ENCODE measurements at places on chromosomes 4 and X. TPM values are rescaled to one million over a fixed set of nuclear protein-coding genes. Genes with fewer than 3 reads are reported as not detected.

AGTR2 gene
- 0.66 TPM for total RNA-seq

- no peak for DNase-seq
These were observed 8.4 kb upstream of the PRDM8 start for GRCh38 chr4:80188801-80189458.

GRCh38 chrX:153441296-153441695 is 4.6 kb downstream of the TREX2 start:
- peak; percentile 9 for DNase-seq

DNA sequence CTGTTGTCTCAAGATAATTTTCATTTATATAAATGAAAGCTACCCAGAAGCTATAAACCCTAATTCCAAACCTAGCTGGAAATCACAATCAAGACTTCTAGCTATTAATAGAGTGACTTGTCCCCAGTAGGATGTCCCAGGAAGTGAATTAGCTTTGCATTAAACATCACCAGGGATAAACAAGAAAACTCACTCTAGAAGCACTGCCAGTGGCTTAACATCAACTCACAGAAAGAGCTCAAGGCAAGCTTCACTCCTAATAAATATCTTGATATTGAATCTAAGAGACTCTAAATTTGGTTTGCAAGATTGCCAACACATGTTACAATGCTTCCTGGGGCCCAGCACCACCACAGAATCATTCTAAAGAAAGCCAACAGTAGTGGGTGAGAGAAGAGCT is 468.7 kb upstream of the FAM241A start:
- DNase-seq = no peak

ZFP92 gene
- total RNA-seq = 0.99 TPM

GRCh38 chr4:150106886-150107285 is 28.6 kb downstream of the DCLK2 start:
- no peak for DNase-seq

- no peak for DNase-seq
These were observed 106.1 kb downstream of the ARAP2 start for GRCh38 chr4:36138220-36138619.

- no peak for DNase-seq
These were observed 49.9 kb upstream of the SLC4A4 start for GRCh38 chr4:71288875-71289274.

SAT1 gene
- 269 TPM for total RNA-seq

- no peak for DNase-seq
These were observed 11.8 kb upstream of the SH3RF1 start for GRCh38 chr4:169282429-169283113.

DNA sequence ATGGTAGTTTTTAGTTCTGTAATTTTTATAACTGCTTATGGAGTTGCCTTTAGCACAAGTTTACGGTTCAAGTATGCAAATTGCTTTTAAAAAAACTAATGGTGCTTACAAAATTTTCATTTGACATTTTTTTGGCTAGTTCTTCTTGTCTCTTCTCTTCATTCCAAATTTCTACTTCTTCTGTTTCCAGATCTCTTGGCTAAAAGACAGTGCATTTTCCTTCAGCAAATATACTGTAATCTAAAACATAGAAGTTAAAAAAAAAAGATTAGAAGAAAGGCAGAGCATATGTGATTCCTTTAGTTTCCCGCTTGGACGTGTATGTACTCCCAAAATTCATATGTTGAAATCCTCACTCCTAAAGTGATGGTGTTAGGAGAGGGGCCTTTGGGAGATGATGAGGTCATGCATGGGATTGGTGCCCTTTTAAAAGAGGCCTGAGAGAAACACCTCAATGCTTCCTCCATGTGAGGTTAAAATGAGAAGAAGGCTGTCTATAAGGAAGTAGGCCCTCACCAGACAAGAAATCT is 132.1 kb upstream of the NPY2R start:
- DNase-seq = no peak

DNA sequence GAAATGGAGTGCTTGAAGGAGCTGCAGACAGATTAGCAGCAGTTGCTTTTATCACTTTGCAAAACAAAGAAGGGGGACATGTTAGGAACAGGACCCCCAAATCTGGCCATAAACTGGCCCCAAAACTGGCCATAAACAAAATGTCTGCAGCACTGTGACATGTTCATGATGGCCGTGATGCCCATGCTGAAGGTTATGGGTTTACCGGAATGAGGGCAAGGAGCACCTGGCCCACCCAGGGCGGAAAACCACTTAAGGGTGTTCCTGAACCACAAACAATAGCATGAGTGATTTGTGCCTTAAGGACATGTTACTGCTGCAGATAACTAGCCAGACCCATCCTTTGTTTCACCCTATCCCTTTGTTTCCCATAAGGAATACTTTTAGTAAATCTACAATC is 79.6 kb upstream of the GC start:
- no peak for DNase-seq

DNA sequence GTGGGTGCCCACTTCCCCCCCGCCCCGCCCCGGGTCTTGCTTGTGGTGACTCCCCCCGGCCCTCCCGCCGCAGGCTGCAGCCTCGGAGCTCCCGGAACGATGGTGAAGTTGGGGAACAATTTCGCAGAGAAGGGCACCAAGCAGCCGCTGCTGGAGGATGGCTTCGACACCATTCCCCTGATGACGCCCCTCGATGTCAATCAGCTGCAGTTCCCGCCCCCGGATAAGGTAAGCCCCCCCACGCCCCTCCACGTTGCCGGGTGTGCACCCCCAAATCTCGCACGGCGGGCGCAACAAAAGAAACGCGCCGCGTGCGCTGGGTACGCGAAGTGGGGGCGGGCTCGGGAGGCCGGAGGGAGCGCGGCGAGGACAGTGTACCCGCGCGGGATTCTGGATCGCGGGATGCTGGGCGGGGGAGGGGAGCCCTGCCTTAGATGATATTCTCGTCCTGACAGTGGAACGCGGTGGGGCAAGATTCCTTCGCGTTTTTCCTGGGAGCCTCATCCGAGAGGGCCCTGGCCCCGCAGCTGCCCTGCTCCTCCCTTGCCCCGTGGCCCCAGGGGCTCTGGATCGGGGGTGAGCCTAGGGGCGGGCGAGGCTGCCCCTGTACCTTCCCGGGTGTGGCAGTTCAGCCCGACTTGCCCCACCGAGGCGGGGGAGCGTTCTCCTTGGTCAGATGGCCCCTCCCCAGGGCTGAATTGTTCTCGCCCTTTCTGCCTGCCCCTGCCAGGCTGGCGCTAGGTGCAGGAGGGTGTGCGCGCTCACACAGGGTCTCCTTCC is 819 bp downstream of the NSG1 start:
- DNase-seq = no peak

SPANXN4 gene
- total RNA-seq = not detected

BGN gene
- 1,297 TPM for total RNA-seq

- no peak for DNase-seq
These were observed 23.9 kb downstream of the KLHL5 start for GRCh38 chr4:39085891-39086290.

- no peak for DNase-seq
These were observed 850.9 kb downstream of the FAM133A start for GRCh38 chrX:94524867-94525266.

MAGEC3 gene
- total RNA-seq = 0.99 TPM

DNA sequence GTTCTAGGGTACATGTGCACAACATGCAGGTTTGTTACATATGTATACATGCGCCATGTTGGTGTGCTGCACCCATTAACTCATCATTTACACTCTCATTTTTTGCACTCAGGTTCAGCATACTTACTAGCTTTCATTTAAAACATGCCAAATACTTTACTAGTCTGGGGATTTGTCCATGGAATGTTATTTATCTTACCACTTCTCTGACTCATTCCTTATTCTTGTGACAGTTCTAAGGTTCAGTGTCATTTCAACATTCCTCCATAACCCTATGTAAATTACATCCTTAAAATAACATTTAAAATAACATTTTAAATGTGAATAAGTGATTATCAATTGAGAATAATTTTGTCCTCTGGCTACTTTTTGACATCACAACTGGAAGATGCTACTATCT is 19.5 kb upstream of the SYTL5 start:
- DNase-seq = no peak

CAMK2D gene
- 52.3 TPM for total RNA-seq

HEPH gene
- total RNA-seq = 67.8 TPM

GRCh38 chrX:12843668-12844279 is 23.1 kb upstream of the TLR7 start:
- no peak for DNase-seq

PNMA3 gene
- 0.13 TPM for total RNA-seq

ADGRG4 gene
- total RNA-seq = 0.32 TPM

- no peak for DNase-seq
These were observed 11.5 kb upstream of the TBC1D1 start for GRCh38 chr4:37879365-37879764.

- DNase-seq = no peak
These were observed 39.5 kb downstream of the HOPX start for GRCh38 chr4:56641494-56642051.

- no peak for DNase-seq
These were observed 99.5 kb upstream of the FAM9B start for GRCh38 chrX:9133426-9133825.

GC gene
- total RNA-seq = not detected

- peak; percentile 72 for DNase-seq
These were observed at the start of gene TCEAL1 for GRCh38 chrX:103628386-103629317. TSS of gene TCEAL1 (plus strand) at chrX:103628975. CDS start at chrX:103629917, 942 bp downstream.

- no peak for DNase-seq
These were observed 2.6 kb downstream of the PNCK start for GRCh38 chrX:153670748-153671588.

CXCL9 gene
- 1.6 TPM for total RNA-seq

NSDHL gene
- total RNA-seq = 8.1 TPM

DNA sequence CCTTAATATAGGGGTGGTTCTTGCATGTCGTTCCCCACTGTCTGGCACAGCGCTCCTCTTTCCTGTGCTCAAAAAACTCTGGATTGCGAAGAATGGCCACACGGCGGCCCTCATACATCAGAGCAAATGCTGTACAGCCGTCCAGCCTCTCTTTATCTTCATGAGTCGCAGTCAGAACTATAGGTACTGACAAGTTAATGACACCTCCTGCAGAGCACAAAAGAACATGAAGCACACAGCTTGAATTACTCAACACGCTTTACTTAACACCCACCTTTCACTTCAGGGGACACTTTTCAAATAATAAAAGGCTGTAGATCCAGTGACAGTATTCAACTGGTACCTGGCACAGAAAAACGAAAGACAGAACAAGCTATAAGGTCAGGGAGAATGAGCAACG is 65.3 kb downstream of the PAPSS1 start:
- no peak for DNase-seq
